ENCODE measurements at places on chromosomes 11 and 22. TPM values are rescaled to one million over a fixed set of nuclear protein-coding genes. Genes with fewer than 3 reads are reported as not detected.
A peak's percentile ranks its signal among the peaks of the same experiment; 100 is the strongest.

DNA sequence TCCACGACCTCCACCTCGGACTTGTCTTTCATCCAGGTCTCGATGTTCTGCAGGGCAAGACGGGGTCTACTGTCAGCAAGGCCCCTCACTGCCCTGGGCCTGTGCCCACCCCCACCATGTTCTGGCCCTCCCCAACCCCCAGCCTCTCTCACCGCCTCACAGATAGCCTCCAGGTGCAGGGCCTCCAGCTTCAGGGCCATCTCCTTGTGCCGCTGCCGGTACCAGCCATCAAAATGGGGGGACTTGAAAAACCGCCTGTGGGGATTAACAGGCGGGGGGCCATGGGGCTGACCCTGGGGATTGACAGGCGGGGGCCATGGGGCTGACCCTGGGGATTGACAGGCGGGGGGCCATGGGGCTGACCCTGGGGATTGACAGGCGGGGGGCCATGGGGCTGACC lies 4.9 kb upstream of the PLXNB2 start:
- H3K27me3 ChIP-seq, result no peaks in the 10 kb centered on the region
- DNase-seq, result no peak

GRCh38 chr11:74208507-74208906 lies 37.4 kb downstream of the PPME1 start:
- no peaks in the 10 kb centered on the region for H3K4me1 ChIP-seq
- DNase-seq, result no peak
- no peak overlapping the region for H3K27ac ChIP-seq
- no peaks in the 10 kb centered on the region for H3K27me3 ChIP-seq
- peaks cover 54% of the 10 kb centered on the region for H3K36me3 ChIP-seq
- H3K4me3 ChIP-seq, result no peak overlapping the region

- H3K27ac ChIP-seq, result no peak overlapping the region
- H3K27me3 ChIP-seq, result no peaks in the 10 kb centered on the region
- H3K36me3 ChIP-seq, result no peaks in the 10 kb centered on the region
- DNase-seq, result no peak
These were observed 20.8 kb upstream of the TCF20 start for GRCh38 chr22:42291287-42291686.

- H3K27ac ChIP-seq, result no peak overlapping the region
- no peaks in the 10 kb centered on the region for H3K36me3 ChIP-seq
These were observed 25.3 kb downstream of the MB start for GRCh38 chr22:35591714-35592417.

- H3K4me3 ChIP-seq, result no peak overlapping the region
- peaks cover 6% of the 10 kb centered on the region for H3K27me3 ChIP-seq
- H3K27ac ChIP-seq, result no peak overlapping the region
- H3K36me3 ChIP-seq, result no peaks in the 10 kb centered on the region
- DNase-seq, result no peak
- H3K4me1 ChIP-seq, result no peaks in the 10 kb centered on the region
These were observed 47.9 kb upstream of the SNX19 start for GRCh38 chr11:130964058-130964792.

DNA sequence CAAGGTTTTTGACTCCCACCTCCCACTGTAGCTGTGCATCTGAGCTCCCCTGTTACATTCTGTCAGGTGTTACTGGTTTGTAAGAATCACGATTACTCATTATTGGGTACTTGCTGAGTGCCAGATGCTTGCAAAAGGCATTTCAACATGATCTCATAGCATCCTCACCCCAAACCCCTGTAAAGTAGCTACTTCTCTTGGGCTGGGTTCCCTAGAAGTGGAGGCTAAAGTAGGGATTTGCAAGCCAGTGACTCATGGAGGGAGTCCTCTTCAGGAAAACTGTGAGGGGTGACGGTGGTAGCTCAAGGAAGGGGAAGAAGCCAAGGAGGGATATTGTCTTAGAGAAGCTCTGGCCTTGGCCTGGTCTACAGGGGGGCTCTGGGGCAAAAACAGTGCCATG lies 78.6 kb downstream of the TIMP3 start:
- no peaks in the 10 kb centered on the region for H3K4me1 ChIP-seq
- DNase-seq, result peak; percentile 60
- no peak overlapping the region for H3K4me3 ChIP-seq
- no peak overlapping the region for H3K27ac ChIP-seq
- H3K27me3 ChIP-seq, result peaks cover 41% of the 10 kb centered on the region

DNA sequence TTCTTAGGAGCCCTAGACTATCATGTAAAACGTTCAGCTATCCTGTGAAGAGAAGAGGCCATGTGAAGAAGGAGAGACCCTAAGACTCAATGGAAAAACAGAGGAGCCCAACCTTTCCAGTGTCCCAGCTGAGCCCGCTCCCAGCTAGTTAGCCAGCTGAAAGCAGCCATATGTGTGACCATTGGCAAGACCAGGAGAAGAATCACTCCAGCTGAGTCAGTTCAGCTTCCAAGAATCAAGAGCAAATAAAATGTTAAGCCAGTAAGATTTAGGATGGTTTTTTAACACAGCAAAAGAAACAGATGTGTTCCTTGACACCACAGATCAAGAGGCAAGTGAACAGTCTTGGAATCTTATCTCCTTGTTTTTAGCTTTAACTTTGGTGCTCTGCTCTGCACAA lies 108.0 kb downstream of the CCDC81 start:
- no peaks in the 10 kb centered on the region for H3K27me3 ChIP-seq
- peaks cover 22% of the 10 kb centered on the region for H3K4me1 ChIP-seq
- DNase-seq, result no peak
- no peak overlapping the region for H3K27ac ChIP-seq

DNA sequence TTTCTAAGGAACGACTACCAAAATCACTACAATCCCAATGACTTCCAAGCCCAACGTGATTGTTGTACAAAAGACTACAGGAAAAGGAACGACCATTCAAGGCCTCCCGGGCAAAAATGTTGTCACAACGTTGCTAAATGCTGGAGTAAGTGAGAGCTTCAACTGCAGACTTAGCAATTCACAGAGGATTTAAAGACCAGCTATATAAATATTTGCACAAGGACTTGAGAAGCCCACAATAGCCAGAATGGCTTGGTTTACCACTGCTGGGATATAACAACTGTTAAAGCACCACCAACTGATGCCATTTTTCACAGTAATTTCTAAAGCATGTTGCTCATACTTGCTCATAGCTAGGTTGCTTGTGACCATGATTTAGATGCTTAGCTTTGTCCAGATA lies 78.3 kb downstream of the EMSY start:
- peaks cover 18% of the 10 kb centered on the region for H3K4me1 ChIP-seq
- H3K36me3 ChIP-seq, result peaks cover 20% of the 10 kb centered on the region
- no peaks in the 10 kb centered on the region for H3K27me3 ChIP-seq

DNA sequence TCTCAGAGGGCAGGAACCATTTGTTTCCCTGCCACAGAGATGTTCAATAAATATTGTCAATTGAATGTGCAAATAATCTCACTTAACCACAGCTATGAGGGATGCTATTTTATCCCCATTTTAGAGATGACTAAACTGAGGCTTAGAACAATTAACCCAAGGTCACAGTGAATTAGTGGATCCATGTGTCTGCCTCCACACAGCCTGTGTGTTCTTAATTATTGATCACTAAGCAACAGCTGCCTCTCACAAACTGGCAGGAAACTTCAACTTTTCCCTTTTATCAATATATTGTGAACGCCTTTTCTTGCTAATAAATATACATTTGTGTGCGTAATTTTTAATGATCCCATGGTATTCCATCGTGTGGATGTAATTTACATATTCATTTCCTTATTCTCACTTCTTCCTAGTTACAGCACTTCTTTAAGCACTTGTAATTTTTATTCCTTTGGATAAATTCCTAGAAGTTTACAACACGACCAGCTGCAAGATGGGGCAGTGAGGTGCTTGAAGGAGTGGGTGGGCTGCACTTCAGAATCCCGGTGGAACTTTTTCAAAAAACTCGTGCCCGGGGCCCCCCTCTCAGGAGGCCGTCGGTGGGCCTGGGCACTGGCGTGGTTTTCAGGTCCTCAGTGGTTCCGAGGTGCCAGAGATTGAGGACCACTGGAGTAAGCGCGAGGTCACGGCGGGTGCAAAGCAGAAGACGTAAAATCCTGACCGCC lies 915 bp upstream of the SREBF2 start:
- H3K27me3 ChIP-seq, result no peaks in the 10 kb centered on the region
- peak overlapping the region; percentile 81 for H3K4me3 ChIP-seq
- peak overlapping the region; percentile 75 for H3K27ac ChIP-seq
- H3K4me1 ChIP-seq, result peaks cover 7% of the 10 kb centered on the region

DNA sequence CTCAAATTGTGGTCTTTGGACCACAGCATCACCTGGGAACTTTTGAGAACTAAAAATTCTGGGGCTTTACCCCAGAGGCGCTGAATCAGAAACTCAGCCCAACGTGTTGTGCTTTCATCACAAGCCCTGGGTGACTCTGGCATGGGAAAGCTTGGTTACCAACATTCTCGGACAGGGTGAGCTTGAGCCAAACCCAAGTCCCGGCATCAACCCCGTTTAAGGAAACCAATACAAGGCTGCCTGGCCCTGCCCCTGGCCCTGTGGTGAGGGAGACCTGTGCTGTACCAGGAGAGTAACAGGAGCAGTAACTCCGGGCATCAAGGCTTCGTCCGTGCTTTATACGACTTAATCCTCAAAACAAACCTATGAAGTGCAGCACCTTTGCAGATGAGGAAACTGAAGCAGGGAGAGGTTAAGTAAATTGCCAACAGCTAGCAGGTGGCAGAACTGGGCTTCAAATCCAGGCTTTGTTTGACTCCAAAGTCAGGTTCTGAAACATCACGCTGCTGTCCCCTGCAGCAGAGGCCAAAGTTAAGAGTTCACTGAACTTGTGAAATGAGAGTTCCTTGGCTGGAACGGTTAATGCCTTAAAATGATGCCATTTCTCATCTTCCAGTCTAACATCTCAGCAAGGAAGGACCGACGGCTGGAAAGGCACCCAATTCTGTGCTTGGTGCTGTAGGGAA lies 64.1 kb upstream of the BID start:
- H3K36me3 ChIP-seq, result peaks cover 3% of the 10 kb centered on the region
- H3K4me1 ChIP-seq, result no peaks in the 10 kb centered on the region
- H3K4me3 ChIP-seq, result no peak overlapping the region
- no peak overlapping the region for H3K27ac ChIP-seq
- DNase-seq, result no peak

- no peaks in the 10 kb centered on the region for H3K36me3 ChIP-seq
- peak; percentile 66 for DNase-seq
- no peaks in the 10 kb centered on the region for H3K27me3 ChIP-seq
- H3K27ac ChIP-seq, result no peak overlapping the region
- peaks cover 11% of the 10 kb centered on the region for H3K4me1 ChIP-seq
These were observed 454.0 kb upstream of the DDI1 start for GRCh38 chr11:103582351-103582909.

- H3K4me3 ChIP-seq, result no peak overlapping the region
- H3K36me3 ChIP-seq, result no peaks in the 10 kb centered on the region
- peak; percentile 60 for DNase-seq
These were observed 11.7 kb upstream of the MPEG1 start for GRCh38 chr11:59224351-59224928.

- H3K4me1 ChIP-seq, result no peaks in the 10 kb centered on the region
- H3K27ac ChIP-seq, result no peak overlapping the region
- DNase-seq, result no peak
- H3K27me3 ChIP-seq, result no peaks in the 10 kb centered on the region
These were observed 71.8 kb downstream of the TTC28 start for GRCh38 chr22:28607795-28608194.

- H3K36me3 ChIP-seq, result no peaks in the 10 kb centered on the region
- no peak overlapping the region for H3K4me3 ChIP-seq
- H3K27me3 ChIP-seq, result peaks cover 65% of the 10 kb centered on the region
These were observed 10.9 kb downstream of the LMO2 start for GRCh38 chr11:33880979-33881378.

DNA sequence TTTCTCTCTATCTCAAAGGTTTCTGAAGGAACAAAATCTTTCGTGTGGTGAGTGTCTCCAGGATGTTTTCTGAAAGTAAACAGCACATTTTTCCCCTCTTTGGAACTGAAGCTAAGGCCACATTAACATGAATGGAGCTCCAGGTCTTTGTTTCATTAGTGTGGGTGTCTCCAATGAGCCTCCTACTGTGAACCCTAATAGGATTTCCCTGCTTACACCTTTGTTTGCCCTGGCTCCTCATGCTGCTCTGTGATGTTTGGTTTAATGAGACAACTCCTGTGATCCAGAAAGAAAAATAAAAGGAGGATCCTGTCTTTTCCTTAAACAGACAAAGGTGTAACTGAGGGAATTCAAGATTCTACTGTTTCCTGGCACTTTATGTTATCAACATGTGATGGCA lies 76.9 kb upstream of the SLC6A5 start:
- no peak overlapping the region for H3K4me3 ChIP-seq
- H3K36me3 ChIP-seq, result no peaks in the 10 kb centered on the region
- no peak overlapping the region for H3K27ac ChIP-seq
- no peak for DNase-seq
- H3K27me3 ChIP-seq, result 0 out of 2 replicates have a peak, but pooled peaks cover 5% of the 10 kb centered on the region

GRCh38 chr11:81026032-81026431 lies 1585.2 kb upstream of the TENM4 start:
- no peaks in the 10 kb centered on the region for H3K27me3 ChIP-seq
- no peak overlapping the region for H3K4me3 ChIP-seq
- no peaks in the 10 kb centered on the region for H3K36me3 ChIP-seq
- H3K4me1 ChIP-seq, result no peaks in the 10 kb centered on the region

DNA sequence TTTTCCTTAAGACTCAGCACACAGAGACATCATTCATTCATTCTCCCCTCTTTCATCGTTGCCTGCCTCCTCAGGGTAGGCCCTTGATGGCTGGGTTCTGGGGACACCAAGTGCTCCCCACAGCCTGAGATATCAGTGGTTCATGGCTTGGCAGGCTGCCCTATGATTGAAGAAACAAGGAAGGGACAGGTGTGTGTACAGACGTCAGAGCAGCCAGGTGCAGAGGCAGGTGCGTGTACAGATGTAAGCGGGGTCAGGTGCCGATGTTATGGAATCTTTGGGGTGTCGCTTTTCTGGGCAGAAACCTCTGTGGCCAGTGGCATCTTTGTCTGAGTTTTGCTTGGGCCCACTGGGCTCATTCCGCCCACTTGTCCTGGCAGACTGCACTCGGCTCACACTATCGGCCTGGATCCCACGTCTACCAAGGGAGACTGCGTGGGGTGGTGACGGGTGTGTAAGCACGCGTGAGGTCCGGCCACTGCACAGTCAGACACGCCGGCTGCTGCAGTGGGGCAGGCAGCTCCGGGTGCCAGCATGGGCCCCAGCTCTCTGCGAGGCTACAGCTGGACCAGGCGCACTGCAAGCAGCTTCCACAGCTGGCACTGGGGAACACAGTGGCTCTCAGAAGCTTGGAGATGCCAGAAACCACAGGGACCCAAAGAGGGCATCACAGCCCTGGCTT lies 20.9 kb upstream of the KIAA0930 start:
- H3K36me3 ChIP-seq, result no peaks in the 10 kb centered on the region
- H3K4me3 ChIP-seq, result no peak overlapping the region
- no peak overlapping the region for H3K27ac ChIP-seq
- H3K27me3 ChIP-seq, result no peaks in the 10 kb centered on the region
- H3K4me1 ChIP-seq, result peaks cover 3% of the 10 kb centered on the region

FOLH1 gene
- total RNA-seq, result not detected

MUC5AC gene
- not detected for total RNA-seq

LDLRAD3 gene
- total RNA-seq, result 3.3 TPM

BEST1 gene
- total RNA-seq, result 4.7 TPM

MUS81 gene
- total RNA-seq, result 49.6 TPM

SMIM35 gene
- total RNA-seq, result not detected

PTPN5 gene
- total RNA-seq, result not detected

OR8A1 gene
- total RNA-seq, result not detected
